Activated CD4-positive, alpha-beta T cell treated with anti-CD3 and anti-CD28 coated beads, Interleukin-2, amount 10 ng/mL, durations not matched to agents 24 days and 14 days (primary cell): ENCODE measurements at places on chromosomes 13 and 19. TPM values are rescaled to one million over a fixed set of nuclear protein-coding genes. Genes with fewer than 3 reads are reported as not detected.
A peak's percentile ranks its signal among the peaks of the same experiment; 100 is the strongest.

GRCh38 chr13:88526186-88526852, 855.1 kb downstream of the SLITRK5 start:
- DNase-seq = no peak

- no peak for DNase-seq
Measured at GRCh38 chr13:77196052-77196618, 130.8 kb downstream of the MYCBP2 start.

DNA sequence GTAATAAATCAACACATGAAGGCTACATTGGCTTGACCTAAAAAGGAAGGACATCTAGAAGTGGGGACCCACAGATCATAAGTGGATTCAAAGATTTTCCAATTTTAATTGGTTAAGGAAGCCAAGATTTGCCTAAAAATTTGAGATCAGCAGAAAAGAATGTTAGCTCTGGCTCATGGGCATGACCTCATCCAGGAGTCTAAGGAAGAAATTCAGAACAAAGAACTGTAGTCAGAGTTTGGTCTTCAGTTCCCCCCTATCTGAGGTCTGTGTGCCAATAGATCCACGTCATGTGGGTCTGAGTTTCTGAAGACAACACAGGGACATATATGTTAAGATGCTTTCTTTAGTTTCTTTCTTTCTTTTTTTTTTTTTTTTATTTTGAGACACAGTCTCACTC, 648.8 kb upstream of the SPRY2 start:
- DNase-seq = no peak

GRCh38 chr13:44365008-44365407, 8.6 kb upstream of the SERP2 start:
- no peak for DNase-seq

- peak; percentile 85 for DNase-seq
Measured at GRCh38 chr13:50512474-50513299, 330.8 kb downstream of the DLEU7 start.

DNA sequence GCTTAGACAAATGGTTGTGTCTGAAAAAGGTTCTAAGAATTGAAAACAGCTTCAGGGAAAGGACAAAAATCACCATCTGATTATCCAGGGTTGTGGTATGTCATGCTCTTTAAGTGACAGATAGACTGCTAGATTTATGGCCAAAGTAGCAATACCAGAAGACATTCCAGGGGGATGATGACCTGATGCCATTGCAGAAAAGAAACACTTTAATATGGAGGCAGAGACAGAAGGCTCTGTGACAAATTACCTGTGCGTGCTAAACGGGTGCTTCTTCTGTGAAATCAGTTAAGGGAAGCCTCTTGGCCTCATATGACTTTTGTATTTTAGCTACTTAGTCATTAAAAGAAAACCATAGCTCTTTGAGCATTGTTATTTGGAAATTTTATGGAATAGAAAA, 144.3 kb upstream of the RNF113B start:
- DNase-seq = no peak

- no peak for DNase-seq
Measured at GRCh38 chr19:50242581-50242980, 39.2 kb downstream of the MYH14 start.

PSG1 gene
- not detected in 2 replicates for total RNA-seq

ITGBL1 gene
- total RNA-seq = not detected in 2 replicates

ATXN8OS gene
- total RNA-seq = not detected in 2 replicates

NCAN gene
- total RNA-seq = 0.02 TPM in 1 of 2 replicates, not detected in the other

BCKDHA gene
- total RNA-seq = 11.4 and 20.1 TPM in 2 replicates
